Activated CD4-positive, alpha-beta T cell treated with anti-CD3 and anti-CD28 coated beads, Interleukin-10, Interleukin-2, amounts not matched to agents 100 ng/mL and 50 ng/mL, durations not matched to agents 16 hours and 8 hours (primary cell): ENCODE measurements at places on chromosomes 5 and 9.
A peak's percentile ranks its signal among the peaks of the same experiment; 100 is the strongest.

- no peak for DNase-seq
Observed at GRCh38 chr5:59485629-59486439, 407.7 kb downstream of the PDE4D start.

DNA sequence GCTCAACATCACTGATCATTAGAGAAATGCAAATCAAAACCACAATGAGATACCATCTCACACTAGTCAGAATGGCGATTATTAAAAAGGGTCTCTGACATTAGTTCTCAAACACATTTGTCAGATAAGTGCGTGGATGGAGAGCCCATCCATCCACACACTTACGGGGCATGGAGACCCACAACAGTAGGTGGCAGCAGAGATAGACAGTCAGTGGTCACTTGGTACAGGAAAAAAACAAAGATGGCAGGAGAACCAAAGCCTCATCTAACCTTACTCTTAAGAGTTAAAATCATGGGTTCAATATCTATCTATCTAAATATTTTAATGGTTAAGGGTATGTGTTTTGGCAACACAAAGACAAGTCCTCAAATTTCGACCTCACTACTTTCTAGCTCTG lies 1378.7 kb upstream of the C9orf72 start:
- DNase-seq = no peak

- no peak for DNase-seq
Observed at GRCh38 chr9:126583144-126583760, 30.5 kb upstream of the LMX1B start.

- DNase-seq = peak; percentile 55
Observed at GRCh38 chr9:99867536-99867935, 38.9 kb upstream of the STX17 start.

GRCh38 chr5:179278546-179278945 lies 66.7 kb downstream of the ADAMTS2 start:
- no peak for DNase-seq

DNA sequence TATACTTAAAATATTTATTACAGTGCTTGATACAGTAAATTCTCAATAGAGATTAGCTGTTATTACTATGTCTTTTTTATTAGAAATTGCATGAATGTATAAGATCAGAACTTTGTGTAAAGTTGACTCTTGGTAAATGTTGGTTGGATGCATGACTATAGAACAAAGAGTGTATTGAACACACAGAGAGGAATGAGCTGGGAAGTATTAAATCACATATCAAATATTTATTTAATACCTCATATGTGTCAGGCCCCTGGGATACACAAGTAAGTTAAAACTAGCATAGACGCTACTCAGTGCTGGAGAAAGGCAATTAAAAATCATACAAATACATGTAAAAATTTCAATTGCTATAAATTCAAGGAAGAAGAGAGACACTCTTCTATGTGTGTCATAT lies 550.7 kb upstream of the TLE4 start:
- DNase-seq = no peak

DNA sequence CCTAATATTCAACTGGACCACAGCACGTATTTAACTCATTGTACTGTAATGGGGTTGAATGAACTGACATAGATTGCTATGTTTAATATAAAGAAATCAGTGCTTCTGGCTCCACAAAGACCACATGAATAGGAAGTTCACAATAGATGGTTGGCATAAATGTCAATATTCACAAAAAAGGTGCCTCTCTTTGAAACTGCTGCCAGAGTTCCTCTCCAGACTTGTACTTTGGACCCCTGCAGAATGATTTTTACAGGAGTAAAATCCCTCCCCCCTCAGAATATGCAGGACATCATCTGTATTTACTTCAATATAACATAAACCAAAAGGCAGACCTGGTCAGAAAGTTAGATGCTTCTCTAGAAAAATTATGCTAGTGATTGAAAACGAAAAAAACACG lies 508.5 kb upstream of the DAP start:
- DNase-seq = no peak

- no peak for DNase-seq
Observed at GRCh38 chr9:117344892-117345660, 69.8 kb downstream of the ASTN2 start.

- DNase-seq = no peak
Observed at GRCh38 chr5:60918466-60918865, 26.4 kb downstream of the ERCC8 start.

DNA sequence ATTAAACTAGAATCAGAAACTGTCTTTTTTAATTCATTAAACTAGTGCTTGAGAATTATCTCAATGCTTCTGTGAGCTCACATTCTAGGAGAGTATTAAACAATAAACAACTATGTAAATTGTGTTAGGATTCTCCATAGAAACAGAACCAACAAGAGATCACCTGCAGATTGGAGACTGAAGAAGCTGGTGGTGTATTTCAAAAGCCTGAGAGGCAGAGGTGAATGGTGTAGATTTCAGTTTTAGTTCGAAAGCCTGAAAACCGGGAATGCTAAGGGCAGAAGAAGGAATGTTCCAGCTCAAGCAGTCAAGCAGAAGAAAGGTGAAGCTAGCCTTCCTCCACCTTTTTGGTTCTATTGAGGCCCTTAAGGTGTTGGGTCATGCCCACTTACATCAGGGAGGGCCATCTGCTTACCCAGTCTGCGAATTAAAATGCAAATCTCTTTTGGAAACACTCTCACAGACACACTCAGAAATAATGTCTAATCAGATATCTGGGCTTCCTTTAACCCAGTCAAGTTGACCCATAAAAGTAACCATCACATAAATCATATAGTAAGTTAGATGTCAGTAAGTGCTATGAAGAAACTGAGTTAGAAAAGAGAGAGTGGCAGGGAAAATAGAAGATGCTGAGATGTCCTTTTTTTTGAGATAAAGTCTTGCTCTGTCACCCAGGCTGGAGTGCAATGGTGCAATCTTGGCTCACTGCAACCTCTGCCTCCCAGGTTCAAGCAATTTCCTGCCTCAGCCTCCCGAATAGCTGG lies 291.5 kb downstream of the ARRDC3 start:
- DNase-seq = no peak

- no peak for DNase-seq
Observed at GRCh38 chr5:113397046-113397445, 37.7 kb downstream of the TSSK1B start.

DNA sequence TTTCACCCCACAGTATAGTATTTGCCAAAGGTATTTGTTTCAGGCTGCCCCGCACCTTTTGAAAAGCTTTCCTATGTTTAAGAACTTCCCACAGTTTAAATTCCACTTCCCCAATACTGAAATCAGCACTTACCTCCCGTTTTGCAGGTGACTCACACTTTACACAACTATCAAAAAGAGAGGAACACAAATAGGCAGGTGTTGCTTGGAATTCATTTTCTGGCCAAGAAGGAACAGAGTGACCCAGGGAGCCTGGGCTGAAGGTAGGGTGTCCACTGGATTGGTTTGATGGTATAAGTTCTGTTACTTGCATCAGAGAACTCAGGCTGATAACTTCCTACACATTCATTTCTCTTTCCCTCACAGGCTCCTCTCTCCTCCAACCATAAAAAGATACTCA lies 60.1 kb upstream of the SLC30A5 start:
- DNase-seq = no peak

GRCh38 chr5:76718381-76718832 lies 2.5 kb downstream of the F2R start:
- DNase-seq = no peak

GRCh38 chr9:99004717-99005460 lies 61.2 kb downstream of the COL15A1 start:
- no peak for DNase-seq

GRCh38 chr9:112751056-112751795 lies 666 bp downstream of the SNX30 start:
- peak; percentile 77 for DNase-seq

GRCh38 chr5:142201471-142201887 lies 92.9 kb downstream of the NDFIP1 start:
- DNase-seq = no peak

DNA sequence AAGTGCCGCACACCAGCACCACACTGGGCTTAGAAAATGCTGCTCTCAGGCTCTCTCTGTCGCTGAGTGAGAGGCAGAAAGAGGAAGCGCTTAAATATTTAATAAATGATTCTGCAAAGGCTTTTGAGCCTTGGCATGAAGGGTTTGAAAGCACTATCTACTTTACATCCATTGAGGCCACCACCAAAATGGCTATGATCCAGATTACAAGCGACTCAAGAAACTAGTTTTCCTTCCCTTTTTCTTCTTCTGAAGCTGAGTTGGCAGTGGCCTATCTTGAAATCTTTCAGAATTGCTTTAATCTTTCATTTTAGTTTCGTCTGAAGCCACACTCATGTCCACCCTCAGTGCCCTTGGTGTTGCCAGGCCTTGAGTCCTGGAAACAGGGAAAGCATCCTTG lies 59.5 kb downstream of the EBF1 start:
- DNase-seq = no peak

DNA sequence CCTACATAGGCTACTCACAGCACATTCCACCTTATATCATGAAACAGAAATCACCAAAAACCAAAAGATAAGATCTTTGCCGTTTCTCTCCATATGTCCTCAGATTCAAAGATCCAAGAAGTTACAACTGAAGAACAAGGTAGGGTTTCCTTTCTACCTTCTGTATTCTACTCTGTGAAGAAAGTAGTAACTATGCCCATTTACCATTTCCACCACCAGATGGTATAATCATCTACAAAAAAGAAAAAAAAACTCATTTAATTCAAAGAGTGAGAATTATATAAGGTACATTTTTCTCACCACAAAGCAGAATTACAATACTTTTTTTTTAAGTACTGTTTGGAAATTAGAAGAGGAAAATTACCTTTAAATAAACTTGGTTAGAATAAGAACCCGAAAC lies 172.6 kb upstream of the PTGER4 start:
- no peak for DNase-seq

GRCh38 chr9:73548201-73548600 lies 396.5 kb downstream of the ANXA1 start:
- no peak for DNase-seq
